ENCODE measurements at places on chromosomes 3 and 15.

DNA sequence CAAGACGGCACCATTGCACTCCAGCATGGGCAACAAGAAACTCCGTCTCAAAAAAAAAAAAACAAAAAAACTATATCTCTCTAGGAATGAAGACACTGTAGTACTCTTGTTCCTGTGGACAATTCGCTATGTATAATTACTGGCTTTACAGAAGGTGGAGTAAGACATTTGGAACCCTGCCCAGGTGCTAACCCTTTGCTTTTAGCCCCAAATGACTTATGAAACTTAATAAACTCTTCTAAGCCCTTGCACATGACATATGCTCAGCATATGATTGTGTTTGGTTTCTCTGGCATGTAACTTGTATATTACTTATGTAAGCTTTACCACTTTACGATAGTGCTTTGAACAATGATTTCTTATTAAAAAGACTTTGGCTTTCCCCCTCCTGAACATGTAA is 27.3 kb upstream of the PRTG start:
- no peak for DNase-seq

- DNase-seq, result no peak
Measured at GRCh38 chr3:43018246-43018645, 39.1 kb downstream of the GASK1A start.

DNA sequence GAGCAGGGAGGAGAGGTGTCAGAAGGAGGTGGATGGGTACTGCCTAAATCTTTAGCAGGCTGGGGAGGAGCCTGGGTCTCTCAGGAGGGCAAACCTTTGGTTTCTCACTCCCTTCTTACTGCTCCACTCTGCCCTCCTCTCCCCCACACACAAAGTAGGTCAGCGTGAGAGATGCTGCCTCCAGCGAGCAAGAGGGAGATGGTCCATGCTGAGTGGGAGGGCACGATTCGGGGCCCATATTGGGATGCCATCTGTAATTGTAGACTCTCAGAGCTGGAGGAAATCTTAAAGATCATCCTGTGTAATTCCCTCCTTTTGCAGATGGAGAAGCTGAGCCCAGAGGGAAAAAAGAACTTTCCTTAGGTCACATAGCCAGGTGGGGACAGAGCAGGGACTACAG is 34.2 kb upstream of the SYN2 start:
- no peak for DNase-seq

- no peak for DNase-seq
Measured at GRCh38 chr3:108501535-108501934, 8.9 kb downstream of the MYH15 start.

- DNase-seq, result no peak
Measured at GRCh38 chr3:195761123-195761566, 40.4 kb downstream of the MUC20 start.

DNA sequence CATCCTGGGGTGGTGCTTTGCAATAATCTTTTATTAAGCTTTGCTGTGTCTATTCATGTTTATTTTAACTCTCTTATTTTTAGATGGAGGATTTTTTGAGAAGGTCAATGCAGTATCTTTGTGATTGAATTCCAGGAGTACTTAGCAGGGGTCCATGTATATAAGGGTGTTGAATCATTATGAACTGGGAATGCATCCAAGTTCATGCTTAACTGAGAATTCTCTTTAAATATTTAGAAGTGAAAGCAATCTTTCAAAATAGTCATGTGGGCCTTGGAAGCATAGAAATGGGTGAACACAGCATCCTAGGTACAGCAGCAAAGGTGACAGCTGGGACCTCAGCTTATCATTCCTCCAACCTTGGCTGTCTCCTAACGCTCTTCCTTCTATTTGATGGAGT is 27.3 kb downstream of the SPTSSB start:
- no peak for DNase-seq

DNA sequence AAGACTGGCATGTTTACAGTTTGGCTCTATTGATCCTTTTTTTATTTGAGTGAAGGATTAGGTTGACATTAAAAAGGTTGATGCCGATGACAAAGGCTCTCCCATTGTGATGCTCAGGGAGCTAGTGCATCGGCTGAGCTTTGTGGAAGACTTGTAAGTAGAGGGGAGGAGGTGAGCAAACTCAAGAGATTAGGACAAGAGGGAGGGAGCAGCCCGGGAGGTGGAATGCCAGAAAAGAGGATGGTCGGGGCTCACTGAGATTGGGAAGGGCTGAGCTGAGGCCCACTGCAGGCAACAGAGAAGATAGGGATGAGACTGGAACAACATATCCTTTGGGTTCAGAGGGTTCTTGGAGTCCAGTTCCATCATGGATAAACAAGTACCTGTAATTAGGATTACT is 26.5 kb upstream of the PSMD6 start:
- no peak for DNase-seq

- no peak for DNase-seq
Measured at GRCh38 chr3:156030723-156031122, 89.7 kb upstream of the KCNAB1 start.

- DNase-seq, result no peak
Measured at GRCh38 chr3:100436951-100437350, 35.6 kb downstream of the LNP1 start.

- no peak for DNase-seq
Measured at GRCh38 chr3:1200371-1200770, 107.5 kb downstream of the CNTN6 start.

DNA sequence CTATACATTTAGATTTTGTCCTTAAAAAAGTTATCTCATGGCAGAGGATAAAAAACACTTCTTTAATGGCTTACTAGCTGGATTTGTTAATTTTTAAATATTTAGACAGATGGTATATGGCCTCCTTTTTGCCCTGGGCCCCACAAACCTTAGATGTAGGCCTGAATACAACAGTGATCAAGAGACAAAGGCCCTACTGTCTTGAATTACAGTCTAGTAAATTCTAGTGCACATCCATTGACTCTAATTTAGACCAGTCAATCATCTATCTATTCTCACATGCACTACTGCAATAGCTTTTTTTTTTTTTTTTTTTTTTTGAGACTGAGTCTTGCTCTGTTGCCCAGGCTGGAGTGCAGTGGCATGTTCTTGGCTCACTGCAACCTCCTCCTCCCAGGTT is 452.8 kb downstream of the FHIT start:
- DNase-seq, result no peak

- no peak for DNase-seq
Measured at GRCh38 chr3:194283221-194284006, 67.7 kb downstream of the CPN2 start.

GRCh38 chr3:78013653-78014052 is 973.8 kb downstream of the ROBO2 start:
- no peak for DNase-seq

DNA sequence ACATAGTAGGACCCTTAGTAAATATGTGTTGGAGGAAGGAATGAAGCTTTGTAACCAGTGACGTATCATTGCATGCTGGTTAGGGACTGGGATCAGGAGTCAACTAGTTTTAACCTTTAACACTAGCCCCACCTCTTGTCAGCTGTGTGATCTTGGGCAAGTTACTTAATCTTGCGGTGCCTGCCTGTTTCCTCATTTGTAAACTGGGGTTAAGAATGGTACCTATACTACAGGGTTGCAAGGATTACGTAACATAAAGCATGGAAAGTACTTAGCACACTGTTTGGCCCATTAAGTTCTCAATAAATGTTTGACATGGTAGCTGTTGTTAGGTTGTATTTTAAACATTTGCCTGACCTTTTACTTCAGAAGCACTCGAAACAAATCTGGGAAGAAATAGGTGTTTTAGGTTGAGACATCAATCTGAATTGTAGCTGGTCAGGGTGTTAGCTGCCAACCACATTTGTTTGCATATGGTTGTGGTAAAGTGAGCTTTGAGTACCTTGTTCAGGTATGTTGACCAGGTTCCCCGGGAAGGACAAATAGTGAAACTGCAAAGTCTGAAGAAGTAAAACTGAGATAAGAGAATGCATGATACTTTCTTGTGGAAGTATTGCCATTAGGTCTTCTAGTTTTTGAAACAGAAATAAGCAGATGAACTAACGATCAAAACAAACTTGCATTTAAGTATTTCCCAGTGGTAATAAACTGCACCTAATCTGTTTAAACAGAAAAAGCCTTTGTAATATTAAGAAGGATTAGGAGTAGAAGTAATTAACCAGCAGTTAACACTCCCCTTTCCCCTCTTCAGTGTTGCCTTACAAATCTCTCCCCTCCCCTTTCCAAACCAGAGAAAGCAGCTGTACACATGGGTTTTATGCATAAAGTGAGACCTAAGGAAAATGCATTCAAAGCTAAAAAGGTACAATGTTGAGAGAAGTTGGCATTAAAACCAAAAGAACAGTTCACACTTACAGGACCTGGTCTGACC is 25.8 kb upstream of the SCAANT1 start:
- DNase-seq, result no peak

- DNase-seq, result no peak
Measured at GRCh38 chr3:103690536-103690935, 1255.7 kb downstream of the ZPLD1 start.

- no peak for DNase-seq
Measured at GRCh38 chr3:102979191-102979590, 544.4 kb downstream of the ZPLD1 start.

- DNase-seq, result no peak
Measured at GRCh38 chr15:38724827-38725226, 160.2 kb upstream of the RASGRP1 start.

DNA sequence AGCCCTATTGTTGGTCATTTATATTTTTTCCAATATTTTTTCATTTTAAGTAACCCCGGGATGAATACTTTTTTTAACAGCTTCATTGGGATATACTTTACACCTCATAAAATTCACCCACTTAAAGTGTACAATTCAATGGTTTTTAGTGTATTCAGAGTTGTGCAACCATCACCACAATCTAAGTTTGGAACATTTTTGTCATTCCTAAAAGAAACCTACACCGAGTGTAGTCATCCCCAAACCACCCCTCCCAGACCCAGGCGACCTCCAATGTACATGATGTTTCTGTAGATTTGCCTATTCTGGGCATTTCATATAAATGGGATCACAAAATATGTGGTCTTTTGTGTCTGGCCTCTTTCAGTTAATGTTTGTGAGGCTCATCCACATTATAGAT is 118.3 kb upstream of the FRMD4B start:
- no peak for DNase-seq

DNA sequence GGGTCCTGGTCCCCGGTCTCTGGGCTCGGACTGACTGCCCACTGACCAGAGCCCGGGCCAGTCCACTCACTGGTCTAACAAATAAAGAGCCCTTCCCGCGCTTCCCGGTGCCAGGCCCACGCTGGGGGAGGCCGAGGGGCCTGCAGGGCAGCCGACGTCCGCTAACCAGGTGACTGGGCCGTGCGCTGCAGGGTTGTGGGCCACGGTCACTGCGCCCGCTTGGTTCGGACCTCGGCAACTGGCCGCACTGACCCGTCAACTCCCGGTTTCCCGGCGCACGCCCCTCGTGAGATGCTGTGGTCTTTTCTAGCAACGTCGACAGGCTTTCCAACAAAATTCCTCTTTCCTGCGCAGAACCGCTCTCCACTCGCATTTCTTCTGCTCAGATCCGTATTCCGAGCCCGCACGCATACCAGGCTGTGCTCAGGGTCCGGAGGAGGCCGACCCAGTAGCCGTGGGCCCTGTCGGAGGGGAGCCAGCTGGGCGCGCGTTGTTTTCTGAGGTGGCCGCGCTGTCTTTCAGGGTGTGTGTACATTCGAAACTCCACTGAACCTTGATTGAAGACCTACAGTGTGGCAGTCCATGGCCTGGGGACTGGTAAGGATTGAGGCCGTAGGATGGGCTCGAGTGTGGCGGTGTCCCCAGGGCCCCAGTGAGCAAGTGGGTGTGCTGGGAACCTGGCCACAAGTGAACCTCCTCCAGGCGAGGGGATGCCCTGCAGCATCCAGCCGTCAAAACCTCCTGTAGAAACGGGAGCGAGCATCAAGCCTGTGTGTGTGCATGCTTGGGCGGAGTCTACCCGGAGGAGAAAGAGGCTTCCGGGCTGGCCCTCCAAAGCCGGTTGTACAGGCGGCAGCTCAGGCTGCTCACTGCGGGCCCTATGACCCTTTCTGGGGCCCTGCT is 875 bp upstream of the NT5DC2 start:
- DNase-seq, result no peak

DNA sequence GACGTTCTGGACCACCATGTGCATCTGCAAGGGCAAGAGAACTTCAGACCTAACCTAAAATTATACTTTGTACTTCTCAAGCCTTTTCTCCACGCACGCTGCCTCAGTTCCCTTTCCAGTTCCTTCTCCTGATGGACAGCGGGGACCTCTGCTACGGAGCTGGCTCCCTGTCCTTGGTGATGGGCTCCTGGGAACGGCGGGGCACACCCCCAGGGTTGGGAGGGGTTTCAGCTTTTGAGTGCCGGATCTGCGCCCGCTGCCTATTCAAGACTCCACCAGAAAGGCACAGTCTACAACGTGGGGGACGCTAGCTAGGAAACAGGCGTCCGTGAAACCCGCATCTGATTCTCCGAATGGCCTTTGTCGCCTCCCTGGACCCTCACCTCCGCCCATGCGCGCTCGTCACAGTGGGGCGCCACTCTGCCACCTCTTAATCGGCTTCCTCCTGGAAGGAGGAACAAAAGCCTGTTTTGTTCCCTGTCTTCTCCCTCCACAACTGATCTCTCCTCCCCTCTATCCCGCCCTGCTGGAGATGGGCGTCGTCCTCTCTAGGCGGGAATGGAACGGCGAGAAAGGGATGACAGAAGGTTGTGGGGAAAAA is 2.2 kb downstream of the GPR149 start:
- no peak for DNase-seq

DNA sequence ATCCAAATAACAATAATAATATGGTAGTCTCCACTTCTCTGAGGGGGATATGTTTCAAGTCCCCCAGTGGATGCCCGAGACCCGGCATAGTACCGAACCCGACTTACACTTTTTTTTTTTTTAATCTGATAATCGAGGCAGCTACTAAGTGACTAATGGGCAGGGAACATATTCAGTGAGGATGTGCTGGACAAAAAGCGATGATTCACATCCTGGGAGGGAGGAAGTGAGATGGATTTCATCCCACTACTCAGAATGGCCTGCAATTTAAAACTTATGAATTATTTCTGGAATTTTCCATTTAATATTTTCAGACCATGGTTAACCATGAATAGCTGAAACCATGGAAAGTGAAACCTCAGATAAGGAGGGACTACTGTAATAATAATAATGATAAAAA is 49.5 kb upstream of the SELENOK start:
- DNase-seq, result no peak

- no peak for DNase-seq
Measured at GRCh38 chr3:127986803-127987202, 65.4 kb upstream of the SEC61A1 start.

GRCh38 chr15:48940508-48940907 is 23.2 kb downstream of the SHC4 start:
- no peak for DNase-seq

DNA sequence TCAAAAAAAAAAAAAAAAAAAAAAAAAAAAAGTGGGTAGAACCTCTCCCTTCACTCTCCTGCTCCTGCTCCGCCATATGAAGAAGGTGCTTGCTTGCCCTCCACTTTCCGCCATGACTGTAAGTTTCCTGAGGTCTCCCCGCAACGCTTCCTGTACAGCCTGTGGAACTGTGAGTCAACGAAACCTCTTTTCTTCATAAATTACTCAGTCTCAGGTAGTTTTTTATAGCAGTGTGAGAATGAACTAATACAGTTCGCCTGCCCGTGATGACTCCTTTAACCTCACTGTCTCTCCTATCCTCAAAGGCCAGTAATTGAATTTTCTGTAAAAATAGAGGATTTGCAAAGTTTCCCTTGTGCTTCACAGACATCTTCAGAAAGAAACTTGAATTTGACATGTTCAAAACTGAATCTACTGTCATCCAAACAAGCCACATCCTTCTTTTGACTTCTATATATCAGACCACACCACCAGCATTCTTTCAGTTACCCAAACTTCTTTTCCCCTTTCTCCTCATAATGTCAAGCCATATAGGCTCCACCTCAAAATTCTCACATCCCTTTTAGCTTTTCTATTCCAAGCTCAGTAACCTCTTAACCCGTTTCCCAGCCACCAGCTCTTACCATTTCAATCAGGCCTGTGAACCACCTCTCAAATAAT is 44.3 kb downstream of the P2RY1 start:
- no peak for DNase-seq

Data from stimulated activated CD8-positive, alpha-beta memory T cell treated with anti-CD3 and anti-CD28 coated beads, Interleukin-15, amount 100 ng/mL, for 24 hours (primary cell).